ENCODE measurements at places on chromosomes 4 and X.

DNA sequence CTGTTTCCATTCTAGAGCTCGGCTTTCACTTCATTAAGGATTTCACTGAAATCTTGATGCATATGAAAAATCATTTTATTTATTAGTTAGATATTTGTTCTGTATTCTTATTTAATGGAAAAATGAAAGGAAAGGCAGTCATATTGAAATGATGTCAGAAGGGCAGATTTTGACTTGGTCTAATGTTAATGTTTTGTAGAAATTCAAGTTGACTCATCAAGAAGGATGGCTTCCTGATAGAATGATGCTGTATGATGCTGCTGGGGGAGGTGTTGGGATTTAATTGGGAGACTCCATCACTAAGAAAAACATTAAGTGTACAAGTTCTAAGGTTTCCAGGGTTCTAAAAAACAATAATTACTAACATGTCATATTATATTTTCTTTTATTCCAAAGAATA, 204.8 kb downstream of the PDGFC start:
- no peak for DNase-seq

GRCh38 chrX:19646282-19646681, 131.0 kb upstream of the MAP3K15 start:
- no peak for DNase-seq

GRCh38 chr4:71253545-71253944, 85.3 kb upstream of the SLC4A4 start:
- DNase-seq, result no peak

- no peak for DNase-seq
These were observed 97.2 kb downstream of the ADAMTS3 start for GRCh38 chr4:72471816-72472215.

- no peak for DNase-seq
These were observed 555 bp upstream of the ELMOD2 start for GRCh38 chr4:140523370-140523856.

DNA sequence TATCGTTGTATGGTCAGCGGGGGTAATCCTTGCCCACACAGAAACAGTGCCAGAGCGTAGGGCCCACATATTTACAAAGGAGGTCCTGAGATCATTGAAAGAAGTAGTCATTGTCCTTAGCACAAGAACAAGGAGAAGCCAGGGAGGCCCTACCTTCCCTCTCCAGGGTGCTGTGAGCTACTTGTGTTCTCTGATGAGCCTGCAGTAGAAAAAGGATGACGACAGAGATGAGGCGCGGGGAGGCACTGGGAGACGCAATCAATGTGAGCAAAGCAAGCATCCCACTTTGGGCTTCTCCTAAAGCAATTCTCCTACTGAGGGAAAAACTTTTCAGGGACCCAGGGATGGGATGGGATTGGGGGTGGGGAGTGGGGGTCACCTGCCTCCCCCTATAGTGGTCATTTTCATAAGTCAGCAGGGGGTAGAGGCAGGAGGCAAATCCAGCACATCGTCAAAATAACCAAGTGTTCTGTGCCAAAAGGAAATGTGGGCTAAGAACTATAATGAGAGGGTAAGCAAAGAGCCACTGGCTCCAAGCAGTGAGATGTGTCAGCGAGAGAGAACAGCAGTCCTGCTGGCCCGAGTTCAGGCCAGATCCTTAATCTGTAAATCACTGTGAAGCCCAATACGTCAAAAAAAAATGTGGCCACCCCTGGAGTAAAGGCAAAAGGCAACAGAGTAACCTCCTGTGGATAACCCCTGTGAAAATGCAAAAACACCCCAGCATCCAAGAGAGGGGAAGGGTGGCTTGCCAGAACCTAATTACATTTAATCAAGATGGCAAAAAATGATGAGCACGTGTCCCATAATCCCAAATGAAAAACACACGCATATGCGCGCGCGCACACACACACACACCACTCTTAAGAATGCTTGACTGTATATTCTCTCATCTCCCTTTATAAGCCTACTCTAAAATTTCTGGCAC, 136.6 kb upstream of the HHIP start:
- DNase-seq, result no peak

DNA sequence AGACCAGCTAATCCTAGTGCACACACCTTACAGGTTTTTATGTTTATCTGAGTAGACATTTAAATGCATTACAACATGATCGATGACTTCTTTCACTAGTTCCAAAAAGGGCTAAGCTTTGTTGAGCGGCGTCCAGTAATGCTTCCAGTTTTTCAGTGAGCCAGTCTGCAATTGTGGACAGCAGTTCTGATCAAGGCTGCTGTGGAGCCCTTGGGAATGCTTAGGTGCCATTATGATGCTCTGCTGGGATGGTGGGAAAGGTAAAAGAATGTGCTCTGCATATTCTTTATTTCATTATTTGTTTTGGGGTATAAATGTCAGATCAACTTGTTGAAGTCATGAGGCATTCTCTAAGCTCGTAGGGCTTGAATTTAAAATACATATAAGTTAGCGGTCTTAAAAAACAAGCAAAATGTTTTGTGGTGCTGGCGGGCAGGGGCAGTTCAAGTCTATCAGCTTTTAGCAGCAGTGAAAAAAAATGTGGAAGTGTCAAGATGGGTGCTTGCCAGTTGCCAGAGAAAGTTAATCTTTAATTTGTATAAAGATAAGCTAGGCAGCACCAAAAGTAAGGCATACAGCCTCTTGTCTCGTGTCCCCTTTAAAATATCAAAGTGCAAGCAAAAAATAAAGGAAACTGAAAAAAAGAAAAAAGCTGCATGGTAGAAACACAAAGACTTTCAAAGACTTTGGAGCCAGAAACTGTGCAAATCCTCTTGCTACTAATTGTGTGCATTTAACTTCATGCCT, 5.8 kb downstream of the MID1IP1 start:
- DNase-seq, result no peak

GRCh38 chr4:132981611-132982010, 167.5 kb upstream of the PCDH10 start:
- no peak for DNase-seq

DNA sequence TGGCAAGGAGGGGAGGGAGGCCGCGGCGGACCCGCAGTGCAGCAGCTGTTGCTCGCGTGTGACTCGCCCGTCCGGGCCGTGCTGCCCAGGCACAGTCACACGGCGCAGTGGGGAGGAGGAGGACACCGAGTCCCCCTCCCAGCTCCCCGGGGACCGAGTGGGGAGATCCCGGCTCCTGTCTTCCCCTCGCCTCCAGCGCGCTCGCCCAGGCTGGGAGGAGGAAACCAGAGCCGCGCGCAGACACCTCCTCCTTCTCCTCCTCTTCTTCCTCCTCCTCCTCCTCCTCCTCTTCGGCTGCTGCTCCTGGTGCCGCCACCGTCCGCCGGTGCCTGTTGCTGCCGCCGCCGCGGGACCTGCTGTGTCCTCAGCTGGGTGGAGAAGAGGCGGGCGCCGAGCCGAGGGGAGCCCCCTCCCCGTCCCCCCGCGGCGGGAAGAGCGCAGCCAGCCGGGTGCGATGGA, at the start of gene TBC1D1:
Gene TBC1D1, plus strand, starts transcription at position 284 of the 459 bp plus-strand sequence. CDS start 11,012 bp downstream, outside the sequence.
- peak; percentile 65 for DNase-seq

DNA sequence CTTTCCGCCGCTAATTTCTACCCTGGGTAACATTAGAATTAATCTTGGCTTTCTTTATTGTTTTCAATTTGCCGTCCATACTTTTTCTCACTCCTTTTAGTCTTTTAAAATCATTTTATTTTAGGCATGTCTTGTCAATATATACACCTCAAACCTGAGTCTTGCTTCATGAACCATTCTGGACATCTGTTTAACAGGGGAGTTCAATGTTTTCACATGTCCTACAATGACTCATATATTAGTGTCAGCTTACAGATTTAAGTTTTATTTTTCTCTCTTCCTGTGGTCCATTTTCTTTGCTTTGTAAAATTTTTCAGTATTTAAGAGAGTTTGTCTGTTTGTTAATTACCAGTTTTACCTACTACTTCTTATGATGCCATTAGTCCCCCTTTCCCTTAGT, 89.5 kb downstream of the LCORL start:
- no peak for DNase-seq

- no peak for DNase-seq
These were observed 2309.4 kb upstream of the AGA start for GRCh38 chr4:179751669-179752068.
